PC-3 (cell line): ENCODE measurements at places on chromosomes 11 and 22.

DNA sequence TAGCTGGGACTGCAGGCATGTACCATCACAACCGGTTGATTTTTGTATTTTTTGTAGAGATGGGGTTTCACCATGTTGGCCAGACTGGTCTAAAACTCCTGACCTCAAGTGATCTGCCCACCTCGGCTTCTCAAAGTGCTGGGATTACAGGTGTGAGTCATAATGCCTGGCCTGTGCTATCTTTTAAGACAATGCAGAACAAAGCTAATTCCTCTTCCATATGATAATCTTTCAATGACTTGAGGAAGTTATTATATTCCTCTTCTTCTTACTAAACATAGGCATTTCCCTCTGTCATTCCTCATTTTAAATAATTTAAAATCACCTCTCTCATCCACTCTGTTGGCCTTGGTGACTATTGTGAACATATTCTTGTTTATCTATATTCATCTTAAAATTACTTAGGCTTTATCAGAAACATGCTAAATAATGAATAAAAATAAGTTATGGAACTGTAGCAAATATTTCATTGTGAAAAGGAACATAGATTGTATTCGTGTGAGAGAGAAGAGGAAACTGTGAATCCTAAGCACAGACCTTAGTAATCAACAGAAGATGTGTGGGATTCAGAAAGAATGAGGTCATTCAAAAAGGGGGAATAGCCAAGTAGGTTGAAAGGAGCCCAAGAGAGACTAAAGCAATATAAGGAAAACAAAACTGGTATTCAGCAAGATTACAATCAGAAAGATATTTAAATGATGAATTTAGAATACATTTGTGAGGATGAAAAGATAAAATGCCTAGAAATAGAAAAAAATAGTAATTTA is 269.4 kb downstream of the TTC28 start:
- DNase-seq, result no peak

DNA sequence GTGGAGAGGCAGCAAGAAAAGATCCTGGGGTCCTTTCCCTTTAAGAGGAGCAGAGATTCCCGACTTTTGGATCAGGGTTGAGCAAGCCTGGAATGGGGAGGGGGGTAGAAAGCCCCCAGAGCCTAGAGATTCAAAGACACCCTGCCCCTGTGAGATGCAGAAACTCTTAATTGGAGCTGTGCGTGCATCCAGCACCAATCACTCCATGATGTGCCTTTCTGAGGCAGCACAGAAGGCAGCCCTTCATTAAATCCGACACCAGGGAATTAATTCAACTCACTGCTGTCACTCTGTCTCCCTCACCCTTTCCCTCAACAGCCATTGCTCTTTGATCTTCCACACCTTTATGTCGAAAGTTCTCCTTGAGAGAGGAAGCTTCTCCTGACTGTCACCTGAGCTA is 43.0 kb downstream of the DSCAML1 start:
- DNase-seq, result no peak

- DNase-seq, result no peak
Measured at GRCh38 chr11:33618956-33619355, 81.7 kb downstream of the C11orf91 start.

DNA sequence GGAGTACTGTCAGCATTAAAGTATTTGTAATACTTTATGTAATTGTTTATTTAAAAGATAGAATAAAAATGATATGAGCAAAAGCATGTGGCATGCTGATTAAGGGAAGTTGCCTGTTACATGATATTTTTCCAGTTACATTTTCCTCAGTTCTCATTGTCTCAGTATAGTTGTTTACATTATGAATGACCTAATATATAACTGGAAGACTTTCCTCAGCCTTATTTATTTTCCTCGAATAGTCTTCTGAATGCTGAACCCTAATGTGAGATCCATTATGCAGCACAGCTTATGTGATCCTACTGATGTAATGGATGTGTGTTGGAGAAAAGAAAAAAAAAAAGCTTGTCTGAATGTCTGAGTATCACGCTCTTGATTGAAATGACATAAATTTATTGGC is 95.5 kb downstream of the LUZP2 start:
- peak; percentile 22 for DNase-seq

DNA sequence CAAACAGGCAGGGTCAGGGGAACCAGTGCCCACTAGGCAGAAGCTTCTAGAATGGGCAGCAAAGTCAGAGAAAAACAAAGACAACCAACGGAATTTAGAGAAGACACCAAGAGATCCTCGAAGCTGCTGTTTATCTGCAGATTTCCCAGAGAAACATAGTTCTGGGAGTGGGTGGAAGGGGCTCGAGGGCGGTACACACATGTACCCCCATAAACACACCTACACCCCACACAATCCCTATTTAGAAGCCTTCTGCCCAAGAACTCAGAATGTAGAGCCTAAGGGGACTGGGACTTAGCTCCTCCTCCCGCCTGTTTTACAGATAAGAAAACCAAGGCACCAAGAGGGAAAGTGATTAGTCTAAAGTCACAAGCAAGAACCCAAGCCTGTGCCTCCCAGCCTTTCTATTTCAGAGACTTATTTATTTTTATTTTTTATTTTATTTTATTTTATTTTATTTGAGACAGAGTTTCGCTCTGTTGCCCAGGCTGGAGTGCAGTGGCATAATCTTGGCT is 6.4 kb downstream of the NPTXR start:
- no peak for DNase-seq

DNA sequence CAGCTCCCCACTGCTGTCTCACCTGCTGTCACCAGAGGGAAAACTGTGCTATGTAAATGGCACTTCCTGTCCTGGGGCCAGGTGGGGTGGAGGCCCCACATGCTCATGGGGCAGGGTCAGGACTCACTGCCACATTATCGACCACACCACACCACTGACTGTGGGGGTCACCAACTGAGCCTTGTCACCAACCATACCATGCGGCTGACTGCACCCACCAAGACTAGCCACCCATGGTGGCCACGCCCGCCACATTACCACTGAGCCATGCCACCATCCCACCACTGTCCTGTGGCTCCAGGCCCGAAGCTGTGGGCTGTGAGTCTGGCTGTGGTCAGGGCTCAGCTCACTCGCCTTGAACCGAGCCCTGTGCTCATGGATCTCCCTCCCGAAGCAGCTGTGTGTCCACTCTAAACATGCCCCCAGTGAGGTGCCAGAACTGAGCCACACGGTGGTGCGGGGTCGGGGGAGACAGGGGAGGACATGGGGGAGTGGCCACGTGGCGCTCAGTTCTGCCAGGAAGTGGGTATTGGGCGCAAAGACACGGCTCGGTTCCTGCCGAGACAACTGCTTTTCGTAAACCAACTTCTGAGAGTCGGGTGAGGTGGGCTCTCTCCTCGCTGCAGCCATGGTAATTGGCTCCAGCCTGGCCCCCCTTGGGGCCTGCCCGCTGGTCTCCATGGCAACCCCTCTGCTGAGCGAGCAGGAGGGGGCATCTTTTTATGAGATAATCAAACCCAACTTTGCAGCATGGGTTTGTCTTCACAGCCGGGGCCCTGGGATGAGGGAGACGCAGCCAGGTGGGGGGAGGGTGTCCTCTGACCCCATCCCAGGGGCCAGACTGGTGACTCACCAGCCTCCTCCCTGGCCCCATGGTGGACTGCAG is 23.2 kb downstream of the RTN4R start:
- no peak for DNase-seq

DNA sequence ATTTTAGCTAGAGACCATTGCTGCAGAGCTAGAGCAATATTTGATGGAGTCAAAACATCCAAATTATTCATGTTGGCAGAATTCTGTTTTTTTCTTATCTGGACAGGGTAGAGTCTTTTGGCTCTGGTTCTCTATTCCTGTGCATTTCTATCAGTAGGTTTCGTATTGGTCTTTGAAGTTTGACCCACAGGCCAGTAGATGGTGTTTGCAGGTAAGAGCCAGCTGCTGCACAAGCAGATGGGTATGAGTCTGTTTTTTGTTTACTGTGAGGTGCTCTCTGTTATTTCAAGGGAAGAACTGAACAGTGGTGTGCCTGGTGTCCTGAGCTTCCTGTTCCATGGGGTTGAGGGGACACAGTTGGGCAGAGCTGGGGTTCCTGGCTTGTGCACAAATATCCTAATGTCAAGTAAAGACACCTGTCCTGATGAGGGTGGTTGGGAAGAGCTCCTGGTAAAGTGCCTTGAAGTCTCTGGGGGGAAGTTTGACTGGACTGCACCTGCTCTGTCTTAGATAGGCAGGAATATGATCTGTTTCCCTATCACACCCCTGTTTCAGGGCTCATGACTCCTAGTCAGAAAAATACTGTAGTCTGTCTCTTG is 34.0 kb upstream of the SLC22A25 start:
- DNase-seq, result peak; percentile 36

- DNase-seq, result no peak
Measured at GRCh38 chr11:86478348-86478747, 103.7 kb downstream of the CCDC81 start.

- DNase-seq, result peak; percentile 27
Measured at GRCh38 chr11:48037709-48038468, 57.5 kb downstream of the PTPRJ start.

DNA sequence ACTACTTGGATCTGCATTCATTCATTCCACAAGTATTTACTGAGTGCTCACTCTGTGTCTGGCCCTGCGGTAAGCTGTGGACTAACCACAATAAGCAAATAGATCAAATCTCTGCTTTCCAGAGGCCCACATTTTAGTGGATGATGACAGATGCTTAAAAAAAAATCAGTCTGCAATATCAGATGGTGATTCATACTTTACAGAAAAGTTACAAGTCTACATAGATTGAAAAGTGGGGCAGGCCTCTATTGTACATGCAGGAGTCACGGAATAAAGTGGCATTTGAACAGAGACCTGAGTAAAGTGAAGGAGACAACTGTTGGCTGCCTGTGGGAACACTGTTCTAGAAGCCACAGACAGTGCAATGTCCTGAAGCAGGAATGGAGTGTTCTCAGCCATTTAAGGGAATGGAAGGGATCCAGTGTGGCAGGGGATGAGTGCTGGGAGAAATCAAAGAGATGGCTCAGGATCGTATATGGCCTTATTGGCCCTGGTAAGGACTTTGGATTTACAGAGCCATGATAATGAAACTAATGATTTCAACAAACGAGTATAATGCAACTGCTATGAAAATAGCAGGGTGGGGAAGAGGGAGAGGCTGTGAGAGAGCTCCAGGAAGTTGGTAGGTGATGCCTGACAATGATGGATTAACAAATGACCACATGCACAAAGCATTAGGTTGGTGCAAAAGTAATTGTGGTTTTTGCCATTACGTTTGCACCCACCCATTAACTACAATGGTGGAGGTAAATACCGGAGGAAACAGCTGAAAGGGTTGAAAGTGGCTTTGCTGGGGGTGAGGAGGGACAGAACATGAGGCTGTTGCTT is 31.1 kb downstream of the TMEM45B start:
- peak; percentile 99 for DNase-seq

- no peak for DNase-seq
Measured at GRCh38 chr22:22847241-22847640, 40.4 kb upstream of the IGLL5 start.
